ENCODE measurements at places on chromosomes 1 and 21. TPM values are rescaled to one million over a fixed set of nuclear protein-coding genes. Genes with fewer than 3 reads are reported as not detected.

AMIGO1 gene
- 0.29 TPM for total RNA-seq

EPRS1 gene
- 476 TPM for total RNA-seq

DNA sequence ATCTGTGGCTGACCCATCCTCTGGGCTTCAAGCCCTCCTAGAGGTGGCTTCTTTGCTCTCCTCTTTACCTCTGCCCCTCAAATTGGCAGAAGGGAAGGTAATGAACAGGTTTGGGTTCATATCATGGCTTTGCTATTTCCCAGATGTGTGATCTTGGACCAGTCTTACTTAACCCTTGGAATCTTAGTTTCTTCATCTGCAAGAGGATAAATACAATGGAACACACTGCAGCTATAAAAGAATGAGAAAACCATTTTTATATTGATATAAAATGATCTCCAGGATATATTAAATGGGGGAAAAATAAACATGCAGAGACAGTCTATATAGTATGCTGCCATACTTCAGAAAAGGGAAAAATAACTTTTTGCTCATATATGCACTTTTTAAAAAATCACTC lies 5.6 kb downstream of the GLMP start:
- DNase-seq: no peak
- no peak overlapping the region for H3K4me3 ChIP-seq
- no peaks in the 10 kb centered on the region for H3K27me3 ChIP-seq
- H3K27ac ChIP-seq: no peak overlapping the region

DNA sequence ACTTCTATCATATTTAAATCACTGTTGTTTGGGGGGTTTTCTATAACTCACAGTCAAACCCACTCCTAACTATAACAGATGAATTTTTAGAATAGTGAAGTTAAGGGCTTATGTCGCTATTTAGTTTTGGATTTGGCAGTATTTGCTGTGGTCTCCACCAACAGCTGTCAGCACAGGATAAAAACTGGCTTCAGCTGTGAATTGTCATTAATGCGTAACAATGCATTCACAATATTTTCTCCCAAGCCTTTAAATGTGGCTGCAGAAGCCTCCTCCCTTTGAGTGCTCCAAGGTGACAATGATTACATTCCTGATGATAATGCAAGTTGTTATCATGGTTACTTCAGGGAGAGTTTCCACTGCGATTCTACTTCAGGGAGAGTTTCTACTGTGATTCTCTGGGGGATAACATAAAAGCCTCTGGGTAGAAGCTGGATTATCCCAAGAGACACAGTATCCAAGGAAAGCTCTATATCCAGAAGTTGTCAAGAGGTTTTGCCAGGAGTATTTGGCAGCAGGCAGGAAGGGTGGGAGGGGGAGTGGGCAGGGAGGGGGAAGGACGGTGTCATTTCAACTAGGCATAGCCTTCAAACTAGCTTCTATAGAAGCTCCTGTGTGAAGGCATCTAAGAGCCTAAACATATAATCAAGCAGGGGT lies 14.9 kb upstream of the SMIM12 start:
- H3K4me1 ChIP-seq: no peaks in the 10 kb centered on the region
- no peaks in the 10 kb centered on the region for H3K36me3 ChIP-seq
- no peak for DNase-seq
- peaks cover 76% of the 10 kb centered on the region for H3K27me3 ChIP-seq
- H3K4me3 ChIP-seq: no peak overlapping the region

SEMA6C gene
- 9.5 TPM for total RNA-seq

KCNE1 gene
- 0.20 TPM for total RNA-seq

FCN3 gene
- total RNA-seq: not detected

C1orf94 gene
- total RNA-seq: not detected

GRCh38 chr21:44566403-44566802 lies 7.1 kb upstream of the KRTAP10-4 start:
- H3K36me3 ChIP-seq: no peaks in the 10 kb centered on the region
- no peaks in the 10 kb centered on the region for H3K4me1 ChIP-seq
- peaks cover 15% of the 10 kb centered on the region for H3K27me3 ChIP-seq
- no peak overlapping the region for H3K4me3 ChIP-seq

DNA sequence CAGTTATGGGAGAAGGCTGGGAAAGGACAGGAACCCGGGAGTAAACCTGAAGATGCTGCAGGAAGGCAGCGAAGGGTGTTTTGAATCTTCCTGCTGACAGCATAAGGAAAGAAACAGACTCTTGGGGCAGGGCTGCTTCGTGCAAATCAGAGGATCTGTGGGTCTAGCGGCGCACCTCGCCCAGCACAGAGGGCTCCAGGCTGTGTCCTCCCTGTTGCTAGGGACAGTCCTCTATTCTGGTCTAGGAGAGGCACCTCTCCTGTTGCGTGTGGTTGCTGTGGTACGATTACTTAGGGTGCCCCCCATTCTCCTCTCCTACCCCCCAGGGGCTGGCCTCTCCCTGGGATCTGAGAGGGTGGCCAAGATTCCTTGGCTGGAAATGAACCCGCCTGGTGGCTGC lies 11.4 kb downstream of the C2CD2 start:
- no peaks in the 10 kb centered on the region for H3K27me3 ChIP-seq
- no peak overlapping the region for H3K27ac ChIP-seq
- H3K36me3 ChIP-seq: peaks cover 10% of the 10 kb centered on the region
- H3K4me1 ChIP-seq: peaks cover 2% of the 10 kb centered on the region
- no peak overlapping the region for H3K4me3 ChIP-seq

GRCh38 chr1:5225707-5226704 lies 571.6 kb downstream of the AJAP1 start:
- no peak for DNase-seq
- no peak overlapping the region for H3K27ac ChIP-seq
- no peak overlapping the region for H3K4me3 ChIP-seq
- no peaks in the 10 kb centered on the region for H3K36me3 ChIP-seq
